Smooth muscle cell of trachea (primary cell): ENCODE measurements at places on chromosomes 2 and 18. TPM values are rescaled to one million over a fixed set of nuclear protein-coding genes. Genes with fewer than 3 reads are reported as not detected.

Gene WNT6
- total RNA-seq: not detected in 2 replicates

Gene IWS1
- total RNA-seq: 34.2 and 43.0 TPM in 2 replicates

Gene TMEM247
- not detected in 2 replicates for total RNA-seq

Gene PPP1R1C
- 0.33 and 2.2 TPM in 2 replicates for total RNA-seq

Gene GALNT14
- 0.66 and 1.7 TPM in 2 replicates for total RNA-seq

Gene ABCG8
- not detected in 2 replicates for total RNA-seq

Gene AGXT
- not detected in 2 replicates for total RNA-seq

Gene LIMS3
- total RNA-seq: 2.3 TPM in 1 of 2 replicates, not detected in the other

Gene LOXL3
- total RNA-seq: 27.3 and 53.9 TPM in 2 replicates

Gene STON1
- total RNA-seq: 14.4 and 16.4 TPM in 2 replicates

Gene MYL1
- total RNA-seq: not detected in 2 replicates

Gene SULT1C4
- under 0.01 TPM in 1 of 2 replicates, not detected in the other for total RNA-seq

Gene CRYGC
- not detected in 2 replicates for total RNA-seq

Gene STARD6
- not detected in 2 replicates for total RNA-seq

Gene CAPN14
- 0.33 and 0.58 TPM in 2 replicates for total RNA-seq

Gene OSR1
- 19.5 and 35.9 TPM in 2 replicates for total RNA-seq

Gene PAX3
- not detected in 2 replicates for total RNA-seq

Gene DNAJC5G
- total RNA-seq: not detected in 2 replicates

Gene ALK
- under 0.01 and 0.17 TPM in 2 replicates for total RNA-seq

Gene FSHR
- total RNA-seq: not detected in 2 replicates
